Cerebellar nuclear complex (tissue), 1 donor: ENCODE measurements at places on chromosomes 16 and 17.

- no peak for DNase-seq
Measured at GRCh38 chr17:83173914-83174361, 94.5 kb downstream of the METRNL start.

GRCh38 chr16:82867485-82867884, 240.7 kb downstream of the CDH13 start:
- DNase-seq: no peak

GRCh38 chr16:57424583-57424982, 20.0 kb downstream of the CCL17 start:
- DNase-seq: no peak

DNA sequence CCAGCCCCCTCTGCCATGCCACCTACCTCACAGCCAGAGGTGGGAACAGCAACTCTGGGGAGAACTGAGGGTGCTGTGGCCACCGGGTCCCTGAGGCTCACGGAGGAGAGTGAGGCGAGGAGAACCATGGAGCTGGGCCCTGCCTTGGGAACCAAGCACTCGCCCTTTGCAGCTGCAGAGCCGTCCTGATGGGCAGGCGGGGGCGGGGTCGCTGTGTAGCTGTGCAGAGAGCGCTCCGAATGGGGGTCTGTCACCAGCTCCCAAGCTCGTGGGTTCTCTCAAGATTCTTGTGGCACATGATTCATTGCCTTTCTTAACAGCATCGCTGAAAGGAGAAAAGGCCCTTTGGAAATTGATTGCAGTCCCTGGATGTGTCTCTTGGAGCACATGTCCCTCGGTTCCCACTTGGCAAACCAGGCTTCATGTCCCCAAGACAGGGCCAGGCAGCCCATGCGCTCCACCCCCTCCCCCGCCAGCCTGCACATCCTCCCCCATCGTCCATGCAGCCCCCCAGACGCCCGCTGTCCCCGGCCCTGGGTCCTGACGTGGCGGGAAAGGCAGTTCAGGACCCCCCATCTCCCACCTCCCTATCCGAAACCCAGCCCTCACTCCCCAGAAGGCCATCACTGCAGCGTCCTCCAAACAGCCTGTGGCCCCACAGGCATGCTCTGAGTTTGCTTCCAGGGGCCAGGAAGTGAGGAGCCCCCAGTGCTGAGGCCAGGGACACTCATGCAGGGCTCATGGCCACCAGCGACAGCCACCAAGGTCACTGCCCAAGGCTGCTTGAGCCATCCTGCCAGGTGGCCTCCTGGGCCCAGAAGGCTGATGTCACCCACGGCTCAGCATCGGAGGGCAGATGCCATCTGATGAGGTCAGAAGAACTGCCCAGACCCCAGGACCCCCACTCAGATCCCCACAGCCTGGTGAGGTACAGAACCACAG, 20.6 kb upstream of the CHMP6 start:
- no peak for DNase-seq

- DNase-seq: no peak
Measured at GRCh38 chr16:4339909-4340308, 11.2 kb downstream of the PAM16 start.

DNA sequence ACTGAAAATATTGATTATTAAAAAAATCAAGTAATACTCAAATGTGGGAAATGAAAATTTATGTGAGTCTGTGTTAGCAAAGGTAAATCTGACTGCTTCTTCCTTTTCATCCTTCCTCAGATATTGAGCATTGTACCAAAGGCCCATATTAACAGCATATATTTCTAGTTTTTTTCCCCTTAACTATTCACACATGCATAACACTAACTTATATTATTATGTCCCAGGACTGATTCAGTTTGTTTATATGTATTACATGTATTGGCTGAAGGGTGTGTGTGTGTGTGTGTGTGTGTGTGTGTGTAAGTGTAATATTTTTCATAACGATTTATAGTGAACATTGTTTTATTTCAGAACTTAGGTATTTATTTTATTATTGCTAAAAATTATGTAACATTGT, 74.2 kb downstream of the BCAS3 start:
- DNase-seq: no peak

DNA sequence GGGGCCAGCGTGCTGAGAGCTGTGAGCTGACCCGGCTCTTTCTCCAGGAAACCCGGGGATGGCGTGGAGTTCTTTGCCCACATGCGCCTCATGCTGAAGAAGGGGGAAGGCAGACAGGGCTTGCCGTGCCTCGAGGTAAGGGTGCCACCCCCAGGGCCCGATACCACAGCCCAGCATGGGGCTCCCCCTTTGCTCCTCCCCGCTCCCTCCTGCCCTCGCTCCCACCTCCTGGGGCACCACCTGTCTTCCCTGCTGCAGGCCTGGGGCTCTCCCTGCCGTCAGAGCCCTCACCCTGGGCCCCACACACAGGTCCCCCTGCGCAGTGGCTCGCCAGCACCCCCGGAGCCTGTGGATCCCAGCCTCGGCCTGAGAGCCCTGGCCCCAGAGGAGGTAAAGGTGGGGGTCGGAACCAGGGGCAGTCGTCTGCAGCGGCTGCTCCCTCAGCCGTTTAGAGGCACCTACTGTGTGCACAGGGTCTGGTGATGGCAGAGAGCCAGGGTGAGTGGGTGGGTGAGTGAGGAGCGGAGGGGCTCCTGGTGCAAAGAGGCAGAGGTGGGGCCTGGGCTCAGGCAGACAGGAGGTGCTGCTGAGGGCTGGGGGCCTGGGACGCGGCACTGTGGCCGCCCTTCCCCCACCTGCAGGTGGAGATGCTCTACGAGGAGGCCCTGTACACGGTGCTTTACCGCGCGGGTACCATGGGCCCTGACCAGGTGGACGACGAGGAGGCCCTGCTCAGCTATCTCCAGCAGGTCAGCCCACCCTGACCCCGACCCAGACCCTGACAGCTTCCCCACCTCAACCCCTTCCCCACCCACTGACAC, 5.6 kb downstream of the BAIAP3 start:
- DNase-seq: no peak

- DNase-seq: no peak
Measured at GRCh38 chr16:3748307-3748706, 31.0 kb upstream of the TRAP1 start.

DNA sequence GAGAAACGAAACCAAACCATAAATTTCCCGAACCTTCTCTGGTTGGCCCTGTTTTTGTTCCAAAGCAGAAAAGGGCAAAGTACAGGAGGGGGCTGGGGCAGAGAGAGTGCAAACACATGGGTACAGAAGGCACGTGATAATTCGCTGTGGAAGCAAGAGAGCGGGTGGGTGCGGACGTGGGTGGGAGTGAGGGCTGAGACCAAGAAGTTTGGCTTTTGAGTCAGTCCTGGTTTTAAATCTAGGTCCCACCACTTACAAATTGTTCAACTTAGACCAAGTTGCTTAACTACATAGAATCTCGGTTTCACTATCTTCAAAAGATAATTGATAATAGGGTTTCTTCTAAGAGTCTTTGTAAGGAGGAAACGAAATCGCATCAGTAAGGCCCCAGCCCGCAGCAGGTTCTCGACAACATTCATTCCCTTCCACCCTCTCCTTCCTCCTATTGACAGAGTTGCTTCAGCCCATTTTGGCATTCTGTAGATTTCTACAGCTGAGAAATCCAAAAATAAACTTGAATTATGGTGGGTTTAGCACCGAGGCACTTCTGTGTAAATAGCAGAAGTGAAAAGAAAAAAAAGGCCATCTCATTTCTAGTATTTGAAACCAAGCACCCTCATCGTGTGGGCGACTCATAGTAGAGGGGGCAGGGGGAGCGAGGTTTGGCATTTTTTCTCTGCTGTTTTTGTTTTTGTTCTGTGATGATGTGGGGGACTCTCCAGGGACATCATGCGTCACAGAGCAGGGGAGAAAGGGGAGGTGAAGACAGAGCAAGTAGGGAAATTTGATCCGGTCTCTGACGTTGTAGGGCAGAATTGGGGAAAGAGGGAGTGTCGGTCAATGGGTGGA, 33.6 kb upstream of the CCR7 start:
- DNase-seq: no peak

DNA sequence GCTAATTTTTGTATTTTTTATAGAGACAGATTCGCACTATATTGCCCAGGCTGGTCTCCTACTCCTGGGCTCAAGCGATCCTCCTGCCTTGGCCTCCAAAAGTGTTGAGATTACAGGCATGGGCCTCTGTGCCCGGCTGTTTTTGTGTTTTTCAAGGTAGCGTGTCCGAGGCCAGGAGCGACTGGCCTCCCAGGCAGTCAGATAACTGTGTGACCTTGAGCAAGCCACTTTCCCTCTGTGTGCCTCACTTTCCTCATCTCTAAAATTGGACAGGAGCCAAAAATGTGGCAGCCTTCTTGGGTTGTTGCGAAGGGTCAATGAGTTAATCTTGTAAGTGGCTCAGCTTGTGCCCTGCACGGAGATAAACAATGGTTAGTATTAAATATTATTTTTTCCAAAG, 2.4 kb downstream of the ABCC1 start:
- DNase-seq: no peak

- no peak for DNase-seq
Measured at GRCh38 chr17:45101546-45101882, 30.8 kb downstream of the PLCD3 start.

GRCh38 chr17:70047619-70048419, 27.2 kb upstream of the KCNJ16 start:
- no peak for DNase-seq

DNA sequence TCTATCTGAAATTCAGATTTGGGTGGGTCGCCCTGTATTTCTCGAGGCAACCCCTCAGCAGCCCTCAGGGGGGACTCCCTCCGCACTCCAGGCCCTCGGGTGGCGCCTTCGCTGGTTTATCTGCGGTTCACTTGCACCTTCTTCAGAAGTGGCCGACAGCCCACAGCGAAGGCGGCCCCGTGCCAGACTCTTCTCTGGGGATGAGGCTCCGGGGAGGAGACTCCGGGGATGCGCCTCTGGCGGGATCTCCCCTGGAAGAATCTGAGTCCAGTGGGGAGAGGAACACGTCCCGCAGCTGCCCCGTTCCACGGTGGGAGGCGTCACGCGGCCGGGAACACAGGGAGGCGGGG, 63.9 kb upstream of the DNAJA2 start:
- no peak for DNase-seq

DNA sequence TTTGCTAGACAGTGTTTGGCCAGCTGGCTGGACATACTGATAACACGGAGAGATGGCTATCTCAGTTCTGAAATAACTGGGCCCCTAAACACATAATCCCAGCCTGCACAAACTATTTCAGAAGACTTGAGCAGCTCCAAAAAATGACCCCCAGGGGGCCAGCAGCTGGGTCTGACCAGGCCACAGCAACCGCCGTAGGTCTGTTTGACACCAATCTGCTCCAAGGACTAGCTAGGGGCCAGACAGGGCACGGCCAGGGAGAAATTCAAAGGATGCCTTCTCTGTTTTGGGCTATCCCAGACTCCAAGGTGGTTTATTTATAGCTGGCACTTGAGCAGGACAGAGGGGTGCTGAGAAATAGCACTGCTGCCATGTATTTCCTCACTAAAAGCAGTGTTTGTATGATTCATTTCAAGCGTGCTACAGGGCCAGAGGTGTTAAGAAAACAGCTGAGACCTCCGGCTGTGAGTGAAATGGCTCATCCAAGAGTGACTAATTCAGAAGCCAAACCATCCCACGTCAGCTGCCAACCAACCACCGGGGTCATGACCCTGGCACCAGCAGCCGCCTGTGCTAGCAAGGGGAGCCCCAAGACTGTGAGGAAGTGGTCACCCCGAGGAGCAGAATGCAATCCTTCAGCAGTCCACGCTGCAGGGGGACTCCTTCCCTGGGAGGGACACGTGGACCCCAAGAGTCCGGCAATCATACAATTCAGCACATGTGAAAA, 5.7 kb downstream of the GGA2 start:
- no peak for DNase-seq

DNA sequence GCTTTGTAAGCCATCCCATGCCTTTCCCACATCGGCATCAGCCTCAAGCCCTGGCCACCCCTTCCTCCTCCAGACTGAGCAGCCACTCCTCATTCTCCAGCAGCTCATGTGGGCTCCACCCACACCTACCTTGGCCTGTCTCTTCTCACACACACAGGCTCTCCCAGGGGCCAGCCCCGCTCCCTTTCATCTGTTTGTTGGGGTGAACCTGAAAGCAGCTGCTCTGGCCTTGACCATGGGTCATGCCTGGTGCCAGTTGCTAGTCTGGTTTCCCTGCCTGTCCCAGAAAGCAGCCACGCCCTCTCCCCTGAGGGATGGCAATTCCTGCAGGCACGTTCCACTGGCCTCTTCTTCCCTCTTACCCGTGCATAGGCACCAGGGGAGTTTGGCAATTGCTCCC, 11.4 kb upstream of the TMEM238L start:
- no peak for DNase-seq

DNA sequence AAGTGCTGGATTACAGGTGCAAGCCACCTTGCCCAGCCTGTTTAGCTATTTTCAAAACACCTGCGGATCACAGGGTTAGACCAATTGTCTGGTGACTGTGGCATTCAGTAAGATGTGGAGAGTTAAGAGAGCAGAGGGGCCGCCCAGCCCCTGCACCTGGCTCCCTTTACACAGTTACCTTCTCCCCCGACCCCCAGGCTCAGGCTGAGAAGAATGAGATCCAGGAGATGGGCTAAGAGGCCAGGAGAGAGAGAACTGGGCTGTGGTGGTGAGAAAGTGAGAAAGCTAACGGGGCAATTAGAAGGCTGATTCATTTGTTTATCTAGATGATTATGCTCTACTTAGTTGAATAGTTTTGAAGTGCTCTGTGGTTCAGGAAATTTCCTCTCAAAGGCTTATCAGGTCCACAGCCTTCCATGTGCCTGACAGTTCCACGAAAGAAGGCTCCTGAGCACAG, 67.8 kb upstream of the AXIN2 start:
- no peak for DNase-seq

DNA sequence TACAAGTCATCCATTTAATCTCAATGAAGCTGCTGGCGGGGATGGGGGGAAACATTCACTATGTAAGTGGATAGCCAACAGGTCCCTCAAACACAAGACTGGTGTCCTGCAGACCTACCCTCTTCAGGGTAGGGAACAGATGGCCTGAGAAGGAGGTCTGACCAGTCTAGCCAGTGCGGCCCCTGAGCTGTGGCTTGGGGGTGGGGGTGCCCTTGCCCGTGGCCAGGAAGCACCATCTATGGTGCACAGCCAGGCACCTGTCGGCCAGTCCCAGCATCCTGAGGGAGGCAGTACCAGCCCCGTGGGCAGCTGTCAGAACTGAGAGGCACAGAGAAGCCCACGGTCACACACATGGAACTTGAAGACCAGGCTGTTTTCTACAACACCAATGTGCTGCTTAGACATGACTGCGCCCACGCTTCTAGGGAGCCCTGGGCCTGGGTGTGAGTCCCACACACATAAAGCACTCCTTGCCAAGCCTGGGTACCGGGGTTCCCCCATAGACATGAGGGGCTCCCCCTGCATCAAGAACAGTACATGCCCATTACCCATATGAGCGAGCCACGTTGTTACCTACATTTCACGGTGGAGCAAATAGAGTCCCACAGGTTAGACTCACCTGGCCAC, 40.9 kb downstream of the RMI2 start:
- no peak for DNase-seq
